Stimulated activated CD4-positive, alpha-beta T cell treated with anti-CD3 and anti-CD28 coated beads, Interleukin-1b, Interleukin-23, amount 100 ng/mL, for 1 hour (primary cell): ENCODE measurements at places on chromosomes 2 and 18.

DNA sequence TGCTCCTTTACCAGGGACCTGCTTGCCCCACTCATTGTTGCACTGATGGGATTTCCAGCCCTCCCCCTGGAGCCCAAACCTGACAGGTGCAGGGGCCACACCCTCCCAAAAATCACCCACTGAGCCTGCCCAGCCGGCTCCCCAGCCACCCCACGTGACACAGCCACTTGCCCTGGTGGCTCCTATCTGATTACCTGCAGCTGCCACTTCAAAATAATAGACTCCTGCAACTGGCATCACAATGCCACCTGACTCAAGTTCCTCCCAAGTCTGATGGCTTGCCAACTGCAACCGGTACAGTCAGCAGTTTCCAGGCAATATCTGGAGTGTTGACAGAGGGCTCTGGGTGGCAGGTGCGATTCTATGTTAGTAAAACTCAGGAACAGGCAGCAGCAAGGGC is 66.2 kb downstream of the CRACDL start:
- no peak for DNase-seq

- no peak for DNase-seq
These were observed 182.3 kb downstream of the RDH14 start for GRCh38 chr2:18378020-18378653.

DNA sequence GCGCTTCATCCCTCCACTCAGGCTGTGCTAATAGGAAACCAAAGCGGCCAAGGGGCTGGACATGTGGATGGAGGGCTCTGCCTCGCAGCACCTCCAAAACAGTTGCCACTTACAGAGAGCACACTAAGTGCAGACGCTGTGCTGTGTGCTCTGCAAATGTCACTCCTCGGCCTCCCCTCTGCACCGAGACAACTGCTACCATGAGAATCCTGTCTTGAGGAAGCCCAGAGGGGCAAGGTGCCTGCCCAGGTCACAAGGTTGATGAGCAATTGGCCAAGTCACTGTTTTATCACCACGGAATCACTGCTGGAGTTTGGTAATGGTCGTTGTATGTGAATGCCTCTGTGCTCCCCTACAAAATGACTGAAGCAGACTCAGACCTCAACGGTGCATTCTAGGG is 132.2 kb downstream of the SEPTIN10 start:
- DNase-seq, result no peak

- DNase-seq, result no peak
These were observed 198.8 kb downstream of the KCNS3 start for GRCh38 chr2:18077231-18077630.

DNA sequence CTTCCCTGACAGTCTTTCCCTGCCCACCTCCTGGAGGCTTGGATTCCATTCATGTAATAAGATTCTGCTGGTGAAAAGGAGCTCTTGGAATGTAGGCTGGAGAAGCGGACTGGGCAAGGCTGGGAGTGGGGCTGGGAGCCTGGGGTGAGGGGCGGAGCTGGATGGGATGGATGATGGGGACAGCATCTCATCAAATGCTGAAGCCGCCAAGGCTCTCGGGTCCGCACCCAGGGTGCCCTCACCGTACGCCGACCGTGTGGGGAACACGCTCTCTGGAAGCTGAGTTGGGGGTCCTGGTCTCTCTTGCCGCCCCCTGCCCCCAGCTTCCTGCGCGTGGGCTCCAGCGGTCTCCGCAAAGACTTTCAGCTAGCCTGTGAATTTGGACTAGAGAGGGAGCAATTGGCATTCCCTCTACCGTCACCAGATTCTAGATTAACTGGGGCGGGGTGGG is 9.1 kb downstream of the RAX start:
- no peak for DNase-seq

- DNase-seq, result no peak
These were observed 459.5 kb downstream of the FBXO15 start for GRCh38 chr18:73688161-73688560.

DNA sequence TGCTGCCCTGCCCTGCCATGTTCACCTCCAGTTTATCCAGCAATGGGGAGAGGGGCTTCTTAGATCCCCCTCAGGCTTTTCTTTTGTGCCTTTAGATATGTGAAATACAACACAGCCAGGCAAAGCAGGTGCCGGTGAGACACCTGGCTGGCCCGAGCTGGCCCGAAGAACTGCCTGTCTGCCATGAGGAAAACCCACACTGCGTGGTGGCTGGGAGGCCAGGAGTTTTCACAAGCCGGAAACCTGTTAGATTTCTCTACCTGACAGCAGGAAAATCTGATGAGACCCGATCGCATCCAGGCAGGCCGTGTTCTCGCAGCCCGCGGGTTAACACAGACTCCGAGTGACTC is 5.7 kb upstream of the GAL3ST2 start:
- no peak for DNase-seq

GRCh38 chr2:231611273-231612108 is 18.8 kb downstream of the TEX44 start:
- DNase-seq, result no peak

DNA sequence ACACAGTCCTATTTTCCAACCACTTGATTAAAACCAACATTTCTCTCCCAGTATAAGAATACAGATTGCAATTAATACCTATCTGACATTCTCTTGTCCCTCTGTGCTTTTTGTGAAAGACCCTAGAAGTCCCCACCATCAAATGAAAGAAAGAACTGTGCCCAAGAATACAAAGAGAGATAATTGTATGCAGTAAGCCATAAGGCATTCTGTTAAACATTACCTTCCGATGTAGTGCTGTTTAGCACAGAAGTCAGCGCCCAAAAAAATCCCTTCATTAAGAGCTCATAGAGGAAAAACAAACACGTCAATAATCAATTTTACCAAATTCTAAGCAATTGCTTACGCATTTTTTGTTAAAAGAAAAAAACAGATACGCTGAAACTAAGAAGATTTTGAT is 41.1 kb downstream of the ZNF516 start:
- no peak for DNase-seq

- no peak for DNase-seq
These were observed 217.1 kb downstream of the SLC4A3 start for GRCh38 chr2:219844401-219845091.

GRCh38 chr18:47986620-47987387 is 56.3 kb upstream of the SMAD2 start:
- no peak for DNase-seq

- DNase-seq, result no peak
These were observed 1.1 kb downstream of the MAP3K20 start for GRCh38 chr2:173076581-173077345.

GRCh38 chr2:98496750-98497493 is 52.3 kb downstream of the INPP4A start:
- DNase-seq, result no peak

DNA sequence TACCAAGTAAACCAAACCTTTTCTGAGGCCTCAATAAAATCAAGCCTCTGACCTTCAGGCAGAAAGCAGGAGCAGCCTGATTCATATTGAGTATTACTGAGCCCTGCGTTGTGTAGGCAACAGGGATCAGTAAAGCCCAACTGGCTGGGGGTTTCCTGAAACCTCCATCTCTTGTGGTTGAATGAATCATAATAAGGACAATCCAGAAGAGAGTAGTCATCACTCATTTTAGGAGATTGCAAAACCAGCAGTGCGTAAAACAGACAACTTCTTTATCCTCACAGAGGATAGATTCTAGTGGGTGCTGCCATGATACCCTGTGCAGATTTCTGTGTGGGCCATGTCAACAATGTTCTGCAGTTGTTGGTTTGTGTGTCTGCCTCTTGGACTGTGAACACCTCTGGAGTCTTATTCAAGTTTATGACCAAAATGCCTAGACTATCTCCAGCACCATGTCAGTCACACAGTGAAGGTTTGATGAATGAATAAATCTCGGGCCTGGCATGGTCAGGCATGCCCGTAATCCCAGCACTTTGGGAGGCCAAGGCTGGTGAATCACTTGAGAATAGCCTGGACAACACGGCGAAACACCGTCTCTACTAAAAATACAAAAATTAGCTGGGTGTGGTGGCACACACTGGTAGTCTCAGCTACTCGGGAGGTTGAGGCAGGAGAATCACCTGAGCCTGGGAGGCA is 51.8 kb upstream of the RAB27B start:
- no peak for DNase-seq

DNA sequence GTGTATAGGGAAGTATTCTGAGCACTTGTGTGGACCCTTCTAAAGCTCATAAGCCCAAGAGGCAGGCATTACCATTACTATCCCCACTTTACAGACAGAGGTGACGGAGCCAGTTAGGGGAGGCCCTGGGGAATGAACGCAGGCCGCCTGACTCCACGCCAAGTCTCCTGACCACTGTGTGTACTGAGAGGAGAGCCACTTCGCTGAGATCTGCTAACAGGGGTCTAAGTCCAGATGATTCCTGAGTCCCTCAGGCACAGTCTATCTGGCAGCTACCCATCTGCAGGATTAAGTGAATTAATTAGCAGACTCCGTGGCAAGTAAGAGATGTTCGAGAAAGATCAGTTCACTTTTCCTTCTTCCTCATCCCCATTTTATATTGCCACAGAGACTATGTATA is 13.7 kb downstream of the CYB5A start:
- DNase-seq, result no peak

GRCh38 chr2:54945391-54946219 is 104.6 kb downstream of the RTN4 start:
- no peak for DNase-seq

- DNase-seq, result no peak
These were observed 5.7 kb upstream of the KRCC1 start for GRCh38 chr2:88061295-88061694.
